ENCODE measurements at places on chromosomes 1 and 21.

DNA sequence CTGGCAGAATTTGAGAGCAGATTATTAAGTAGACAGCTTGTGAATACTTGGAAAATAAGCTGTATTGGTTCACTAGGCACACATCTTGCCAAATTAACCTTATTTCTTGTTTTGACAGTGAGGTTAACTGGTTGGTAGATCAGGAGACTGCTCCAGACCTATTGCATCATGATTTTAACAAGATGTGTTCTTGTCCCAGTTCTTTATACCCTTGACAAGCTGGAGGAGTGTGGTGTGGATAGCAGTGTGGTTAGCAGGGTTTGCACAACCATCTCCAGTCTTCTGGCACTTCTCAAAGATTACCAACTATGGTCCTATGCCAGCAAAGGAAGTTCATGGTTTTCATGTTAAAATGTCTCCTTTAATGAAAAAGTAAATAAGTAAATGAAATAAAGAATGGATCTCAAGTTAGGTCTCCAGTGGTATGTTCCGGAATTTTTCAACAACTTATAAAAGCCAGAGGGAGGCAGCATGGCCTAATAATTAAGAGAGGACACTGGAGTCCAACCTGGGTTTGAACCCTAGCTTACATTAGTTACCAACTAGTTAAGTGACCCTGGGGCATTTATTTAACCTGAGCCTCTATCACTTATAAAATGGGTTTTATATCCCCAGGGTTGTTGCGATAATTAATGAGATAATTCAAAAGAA is 34.1 kb downstream of the DDX20 start:
- no peak for DNase-seq

DNA sequence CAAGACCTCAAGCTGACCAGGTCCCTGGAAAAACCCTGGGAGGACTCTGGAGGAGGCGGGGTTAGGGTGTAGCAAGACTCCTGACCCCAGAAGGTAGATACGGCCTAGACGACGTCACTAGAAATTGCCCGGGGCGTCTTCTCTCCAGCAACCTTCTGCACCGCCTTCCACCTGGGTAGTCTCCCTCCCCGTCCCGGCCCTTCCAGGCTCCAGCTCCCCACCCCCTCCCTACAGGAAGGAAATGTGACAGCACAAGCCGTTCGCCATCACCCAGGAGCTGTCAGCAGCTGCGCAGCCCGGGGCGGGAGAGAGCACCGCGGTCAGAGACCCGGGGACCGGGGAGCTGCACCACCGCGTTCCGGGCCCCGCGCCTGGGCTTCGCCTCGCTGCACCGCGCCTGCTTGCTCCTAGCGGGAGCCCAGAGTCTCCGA is 20.0 kb downstream of the SERTAD4 start:
- DNase-seq, result no peak

DNA sequence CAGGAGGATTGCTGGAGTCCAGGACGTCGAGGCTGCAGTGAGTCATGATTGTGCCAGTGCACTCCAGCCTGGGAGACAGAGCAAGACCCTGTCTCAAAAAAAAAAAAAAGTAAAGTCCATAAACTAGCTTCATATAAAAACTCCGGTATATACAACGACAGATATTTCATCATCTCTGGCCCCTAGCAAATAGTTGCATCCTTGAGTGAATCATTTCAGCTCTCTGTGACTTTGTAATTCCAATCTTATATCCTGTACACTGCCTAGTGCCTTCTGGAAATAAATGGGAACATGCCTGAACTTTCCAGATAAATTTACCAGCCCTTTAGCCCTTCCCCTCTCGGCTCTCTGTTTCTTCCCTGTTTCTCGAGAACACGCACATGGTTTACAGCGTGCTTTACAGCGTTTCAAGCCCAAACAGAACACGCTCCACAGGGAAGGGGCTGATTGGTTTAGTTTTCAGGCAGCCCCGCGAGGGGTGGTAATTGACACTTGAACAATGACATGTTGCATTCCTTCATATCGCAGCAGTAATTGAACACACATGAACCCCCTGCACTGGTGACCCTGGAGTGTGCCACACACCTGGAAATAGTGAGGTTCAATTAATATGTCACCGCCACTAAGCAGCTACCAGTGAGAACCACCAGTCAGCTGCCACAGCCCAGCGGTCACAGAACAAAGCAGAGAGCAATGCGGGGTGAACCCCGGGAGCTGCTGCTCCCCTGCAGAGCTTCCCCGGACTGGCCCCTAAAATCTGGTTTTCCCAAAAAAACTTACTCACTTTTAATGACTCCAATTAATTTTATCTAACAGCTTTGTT is 35.7 kb upstream of the SIM2 start:
- DNase-seq, result no peak

DNA sequence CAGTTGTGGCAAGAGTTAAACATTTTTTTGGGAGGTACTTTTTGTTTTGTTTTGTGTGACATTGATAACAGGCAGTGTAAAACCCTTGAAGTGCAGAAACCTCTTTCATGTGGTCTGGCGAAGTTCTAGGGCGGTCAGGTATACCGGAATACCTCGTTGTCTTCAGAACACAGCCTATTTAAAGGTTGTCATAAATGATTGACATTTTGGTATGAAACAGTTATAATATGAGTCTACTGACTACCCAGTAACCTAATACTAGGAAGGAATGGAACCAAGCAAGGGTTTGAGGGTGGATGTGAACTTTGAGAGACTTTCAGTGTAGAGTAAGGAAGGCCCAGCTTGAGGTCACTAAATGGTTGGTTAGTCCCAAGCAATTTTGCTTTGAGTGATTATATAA is 40.5 kb downstream of the PATJ start:
- no peak for DNase-seq

DNA sequence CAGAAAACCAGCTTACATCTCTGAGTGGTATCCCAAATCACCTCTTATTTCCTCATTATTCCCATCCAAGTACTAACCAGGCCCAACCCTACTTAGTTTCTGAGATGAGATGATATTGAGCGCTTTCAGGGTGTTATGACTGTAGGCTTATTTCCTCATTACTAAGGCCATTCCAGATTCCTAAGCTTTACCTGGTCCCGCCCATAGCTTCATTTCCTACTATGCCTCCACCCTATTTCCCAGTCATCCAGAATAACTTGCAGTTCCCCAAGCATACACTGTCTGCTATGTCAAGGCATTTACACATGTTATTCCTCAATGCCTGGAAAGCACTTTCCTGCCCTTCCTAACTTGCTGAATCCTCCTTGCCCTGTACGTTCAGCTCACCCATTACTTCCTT is 79.3 kb upstream of the SPAG17 start:
- DNase-seq, result no peak

DNA sequence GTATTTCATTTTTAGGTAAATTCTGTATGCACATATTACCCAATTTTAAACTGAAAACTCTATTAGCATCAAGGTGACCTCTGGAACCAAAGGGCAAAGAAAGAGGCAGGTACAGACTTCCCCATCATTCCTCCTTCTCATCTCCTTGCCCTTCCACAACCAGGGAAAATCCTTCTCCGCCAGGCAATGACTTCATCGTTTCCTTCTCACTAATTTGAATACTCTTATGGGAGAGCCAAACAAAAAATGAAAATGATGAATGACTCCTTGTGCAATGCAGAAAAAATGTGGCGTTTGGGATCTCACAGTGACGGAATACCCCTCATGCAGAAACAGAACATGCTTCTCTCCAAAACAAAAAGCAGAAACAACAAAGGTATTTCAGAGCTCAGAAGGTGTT is 83.7 kb downstream of the HLCS start:
- DNase-seq, result no peak

DNA sequence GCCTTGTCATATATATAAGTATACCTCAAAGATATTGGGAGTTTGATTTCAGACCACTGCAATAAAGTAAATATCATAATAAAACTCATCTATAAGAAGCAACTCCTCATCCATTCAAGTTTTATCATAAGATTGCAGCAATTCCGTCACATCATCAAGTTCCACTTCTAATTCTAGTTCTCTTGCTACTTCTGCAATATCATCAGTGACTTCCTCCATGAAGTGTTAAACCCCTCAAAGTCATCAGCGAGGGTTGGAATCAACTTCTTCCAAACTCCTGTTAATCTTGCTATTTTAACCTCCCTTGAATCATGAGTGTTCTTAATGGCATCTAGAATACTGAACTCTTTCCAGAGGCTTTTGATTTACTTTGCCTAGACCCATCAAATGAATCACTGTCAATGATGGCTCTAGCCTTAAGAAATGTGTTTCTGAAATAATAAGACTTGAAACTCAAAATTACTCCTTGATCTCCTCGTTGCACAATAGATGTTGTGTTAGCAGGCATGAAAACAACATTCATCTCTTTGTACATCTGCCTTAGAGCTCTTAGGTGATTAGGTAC is 88.3 kb downstream of the RPE65 start:
- no peak for DNase-seq

DNA sequence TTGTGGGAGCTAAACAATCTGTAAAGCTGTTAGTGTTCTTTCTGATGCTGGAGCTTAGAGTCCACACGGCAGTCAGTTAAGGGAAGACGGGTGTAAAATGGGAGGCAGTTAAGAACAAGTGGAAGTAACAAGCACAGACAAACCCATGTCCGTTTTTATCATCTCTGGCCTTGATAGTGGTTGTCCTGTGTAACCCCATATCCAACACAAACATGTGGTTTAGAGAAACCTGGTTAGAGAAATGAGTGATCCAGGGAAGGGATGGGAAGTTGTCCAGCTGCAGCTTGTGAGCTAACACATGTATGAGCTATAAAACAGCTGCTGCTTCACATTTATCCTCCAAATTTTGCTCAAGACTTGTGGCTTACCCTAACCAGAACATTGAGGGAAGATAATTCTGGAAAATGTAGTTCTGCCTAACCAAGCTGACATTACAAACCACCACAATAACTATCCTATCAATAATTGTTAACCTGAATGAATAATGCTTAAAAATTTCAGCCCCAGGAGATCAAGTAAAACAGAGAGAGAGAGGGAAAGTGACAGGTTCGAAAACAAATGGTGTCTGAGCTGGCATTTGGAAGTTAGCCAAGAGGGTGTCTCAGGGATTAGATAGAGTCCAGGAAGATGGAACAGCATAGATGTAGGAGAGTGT is 10.6 kb upstream of the C1orf162 start:
- DNase-seq, result no peak

GRCh38 chr1:67004176-67004575 is 49.8 kb downstream of the SLC35D1 start:
- no peak for DNase-seq

- no peak for DNase-seq
Observed at GRCh38 chr1:42034426-42034825, 115.7 kb upstream of the HIVEP3 start.

- no peak for DNase-seq
Observed at GRCh38 chr1:234265321-234265720, 107.9 kb upstream of the COA6 start.

DNA sequence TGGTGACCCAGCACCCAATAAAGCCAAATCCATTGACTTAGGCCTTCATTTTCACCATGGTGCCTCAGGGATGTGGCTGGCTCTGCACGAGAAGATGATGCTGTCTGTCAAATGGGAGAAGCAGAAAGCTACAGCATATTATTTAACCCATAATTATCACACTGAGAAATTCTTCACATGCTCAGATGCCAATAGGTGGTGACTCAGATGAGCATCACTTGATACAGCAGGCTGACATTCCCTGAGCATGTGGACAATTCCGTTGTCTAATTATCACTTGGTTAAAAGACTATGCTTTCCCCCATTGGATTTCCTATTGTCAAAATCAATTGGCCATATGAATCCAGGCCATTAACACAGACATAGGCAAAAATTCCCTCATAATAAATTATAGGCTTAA is 44.0 kb upstream of the HSD3B1 start:
- DNase-seq, result no peak

DNA sequence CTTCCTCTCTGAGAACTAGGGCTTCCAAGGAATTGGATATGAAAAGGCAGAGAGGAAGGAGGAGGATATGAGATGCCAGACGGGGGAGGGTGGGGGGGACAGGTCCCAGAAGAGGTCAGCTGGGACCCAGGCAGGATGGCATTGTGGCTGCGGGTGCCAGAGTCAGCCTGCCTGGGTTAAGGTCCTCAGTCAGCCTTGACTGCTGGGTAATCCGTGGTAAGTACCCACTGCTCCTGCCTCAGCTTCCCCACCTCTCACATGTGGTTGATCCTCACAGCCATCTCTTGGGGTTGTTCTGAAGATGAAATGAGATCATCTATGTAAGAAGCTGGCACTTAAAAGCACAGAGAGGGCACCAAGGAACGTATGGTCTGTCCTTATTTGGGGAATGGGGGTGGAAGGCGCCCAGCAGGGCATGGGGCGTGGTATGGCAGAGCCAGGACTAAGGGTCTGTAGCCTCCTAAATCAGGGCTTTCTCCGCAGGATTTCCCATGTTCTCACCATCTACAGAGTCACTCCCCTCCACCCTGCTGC is 23.8 kb downstream of the ELF3 start:
- no peak for DNase-seq

DNA sequence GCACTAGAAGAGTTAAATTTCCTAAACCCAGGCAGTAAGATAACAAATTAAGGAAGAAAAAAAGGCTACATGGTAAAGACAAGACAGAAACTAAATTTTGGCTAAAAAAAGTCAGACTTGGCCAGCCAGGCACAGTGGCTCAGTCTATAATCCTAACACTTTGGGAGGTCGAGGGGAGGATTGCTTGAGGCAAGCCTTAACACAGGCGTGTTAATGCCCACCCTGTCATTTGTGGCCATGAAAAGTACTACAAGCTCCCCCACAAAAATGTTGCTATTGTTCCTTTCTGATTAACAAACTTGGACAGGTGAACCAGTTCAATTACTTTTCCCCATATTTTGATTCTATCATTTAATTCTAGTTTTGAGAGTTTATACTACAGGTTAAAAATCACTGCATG is 32.3 kb downstream of the UBR4 start:
- DNase-seq, result no peak

GRCh38 chr1:226629896-226630550 is 81.5 kb downstream of the STUM start:
- DNase-seq, result no peak

- no peak for DNase-seq
Observed at GRCh38 chr1:110903853-110904500, 31.0 kb downstream of the CD53 start.

DNA sequence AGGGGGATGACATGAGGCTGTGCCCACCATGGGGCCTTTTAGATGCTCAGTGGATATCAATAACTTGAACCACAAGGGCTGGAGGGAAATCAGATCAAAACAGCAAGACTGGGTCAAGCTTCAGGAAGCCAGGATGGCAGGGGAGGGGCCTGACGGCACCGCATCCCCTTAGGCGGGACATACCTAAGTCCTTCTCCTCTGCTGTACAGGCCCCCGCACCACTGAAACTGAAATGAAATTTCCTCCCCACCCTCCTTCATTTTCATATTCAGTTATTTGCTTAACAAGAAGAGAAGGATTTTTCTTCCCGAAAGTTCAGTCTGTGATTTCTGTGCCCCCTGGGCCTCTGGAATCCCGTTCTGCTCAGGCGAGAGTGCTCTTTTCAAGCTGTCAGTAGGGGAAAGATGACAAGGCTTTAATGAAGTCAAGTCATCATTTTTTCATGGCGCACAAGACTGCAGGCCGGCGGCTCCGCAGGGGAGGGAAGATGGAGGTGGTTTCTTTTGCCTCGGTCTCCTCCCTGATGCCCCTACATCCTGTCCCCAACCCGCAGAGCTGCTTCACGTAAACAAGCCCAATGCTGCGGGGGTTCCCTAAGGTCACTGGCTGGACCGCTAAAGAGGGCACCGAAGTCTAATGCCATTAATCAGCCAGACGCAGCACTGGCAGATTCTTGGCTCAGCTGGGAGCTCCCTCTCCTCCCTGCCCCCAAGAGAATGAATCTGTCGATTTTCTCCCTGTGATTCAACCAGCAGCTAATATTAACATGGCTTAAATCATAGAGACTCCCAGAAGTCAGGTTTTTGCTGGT is 264.8 kb downstream of the C1orf94 start:
- DNase-seq, result no peak

- no peak for DNase-seq
Observed at GRCh38 chr1:47440599-47441081, 2.8 kb downstream of the FOXD2 start.
